Activated naive CD4-positive, alpha-beta T cell treated with anti-CD3 and anti-CD28 coated beads, Interleukin-2, amount 50 U/mL, for 72 hours (primary cell): ENCODE measurements at places on chromosomes 13 and 19.

- DNase-seq: no peak
Measured at GRCh38 chr19:43464134-43464775, 1.2 kb downstream of the LYPD3 start.

GRCh38 chr13:87975035-87975434 is 303.9 kb downstream of the SLITRK5 start:
- no peak for DNase-seq

- DNase-seq: no peak
Measured at GRCh38 chr13:62920159-62920558, 1504.5 kb upstream of the PCDH20 start.

- no peak for DNase-seq
Measured at GRCh38 chr19:4352701-4353121, 9.3 kb downstream of the MPND start.

GRCh38 chr13:39263033-39263432 is 224.8 kb downstream of the NHLRC3 start:
- no peak for DNase-seq

DNA sequence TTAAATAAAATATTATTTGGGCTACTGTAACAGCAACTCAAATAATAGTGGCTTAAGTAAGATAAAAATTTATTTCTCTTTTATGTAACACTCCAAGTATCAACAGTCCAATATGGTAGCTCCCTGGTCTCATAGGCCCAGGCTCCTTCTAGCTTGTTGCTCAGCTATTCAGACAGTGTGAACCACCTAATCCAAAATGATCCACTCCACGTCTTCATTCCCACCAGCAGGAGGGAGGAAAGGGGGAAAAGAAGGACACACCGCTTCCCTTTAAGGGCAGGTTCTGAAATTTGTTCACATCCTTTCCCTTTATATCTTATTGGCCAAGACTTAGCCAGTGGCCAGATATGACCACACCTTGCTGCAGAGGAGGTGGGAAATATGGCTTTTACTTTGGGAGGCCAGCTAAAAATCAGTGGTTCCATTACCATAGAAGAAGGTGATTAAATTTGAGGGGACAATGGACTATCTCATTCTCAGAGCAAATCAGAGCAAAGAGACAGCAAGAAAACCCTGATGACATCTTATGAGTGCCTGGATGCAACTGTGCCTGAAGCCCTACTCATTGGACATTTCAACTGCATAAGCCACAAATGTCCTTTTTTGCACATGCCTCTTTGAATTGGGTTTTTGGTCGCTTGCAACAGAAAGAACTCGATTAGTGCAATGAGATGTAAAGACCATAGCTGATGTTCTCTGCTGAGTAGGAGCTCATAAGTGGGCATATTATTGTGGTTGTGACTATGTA is 7.0 kb upstream of the EPOR start:
- DNase-seq: no peak

- peak; percentile 50 for DNase-seq
Measured at GRCh38 chr13:113129921-113130750, 7.5 kb downstream of the F10 start.

DNA sequence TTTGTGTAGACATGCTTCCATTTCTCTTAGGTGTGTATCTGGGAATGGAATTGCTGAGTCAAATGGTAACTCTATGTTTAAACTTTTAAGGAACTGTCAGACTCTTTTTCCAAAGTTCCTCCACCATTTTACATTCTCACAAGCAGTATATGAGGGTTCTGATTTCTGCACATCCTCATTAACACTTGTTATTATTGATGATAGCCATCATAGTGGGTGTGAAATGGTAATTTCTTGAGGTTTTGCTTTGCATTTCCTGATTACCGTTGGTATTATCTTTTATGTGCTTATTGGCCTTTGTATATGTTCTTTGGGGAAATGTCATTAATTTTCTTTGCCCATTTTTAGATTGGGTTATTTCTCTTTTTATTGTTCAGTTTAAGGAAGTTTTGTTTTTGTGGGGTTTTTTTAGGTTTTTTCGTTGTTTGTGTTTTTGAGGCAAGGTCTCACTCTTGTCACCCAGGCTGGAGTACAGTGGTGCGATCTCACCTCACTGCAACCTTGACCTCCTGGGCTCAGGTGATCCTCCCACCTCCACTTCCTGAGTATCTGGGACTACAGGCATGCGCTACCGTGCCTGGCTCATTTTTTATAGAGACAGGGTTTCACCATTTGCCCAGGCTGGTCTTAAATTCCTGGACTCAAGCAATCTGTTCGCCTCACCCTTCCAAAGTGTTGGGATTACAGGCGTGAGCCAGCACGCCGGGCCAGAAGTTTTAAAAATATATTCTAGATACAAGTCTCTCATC is 34.3 kb downstream of the NAA16 start:
- DNase-seq: no peak

- no peak for DNase-seq
Measured at GRCh38 chr13:46134961-46135522, 30.2 kb upstream of the CPB2 start.

DNA sequence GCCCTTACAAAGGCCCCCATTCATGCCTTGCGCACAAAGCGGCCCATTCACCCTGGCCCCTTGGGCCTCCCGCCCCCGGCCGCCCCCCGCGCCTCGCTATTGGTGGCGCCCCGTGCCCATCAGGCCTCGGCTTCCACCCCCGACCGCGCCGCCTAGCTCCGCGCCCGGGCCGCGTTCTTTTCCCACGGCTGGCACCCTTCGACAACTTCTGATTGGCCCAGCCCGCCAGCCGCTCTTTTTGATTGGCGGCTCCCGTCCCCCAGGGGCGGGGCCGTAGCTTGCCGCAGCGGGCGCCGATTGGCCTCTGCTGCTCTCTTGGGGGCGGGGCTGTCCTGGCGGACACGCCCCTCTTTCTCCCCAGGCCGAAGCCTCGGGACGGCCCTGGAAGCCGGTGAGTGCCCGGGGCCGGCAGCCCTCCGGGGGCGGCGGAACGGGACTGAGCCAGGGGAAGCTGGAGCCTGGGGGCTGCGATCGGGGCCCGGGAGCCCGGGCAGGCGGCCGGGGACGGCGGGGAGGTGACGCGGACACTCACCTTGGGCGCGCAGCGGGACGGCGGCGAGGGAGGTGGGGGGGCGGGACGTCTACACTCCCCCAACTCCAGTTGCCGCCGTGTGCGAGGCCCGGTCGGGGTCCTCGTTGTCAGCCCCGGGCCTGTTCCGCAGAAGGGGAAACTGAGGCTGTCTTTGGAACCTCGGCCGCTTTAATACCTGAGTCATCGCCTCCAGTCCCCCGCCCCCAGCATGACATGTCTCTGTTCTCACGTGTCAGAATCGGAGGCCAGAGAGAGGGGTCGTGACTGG is at the start of gene MYH14:
Gene MYH14 (plus strand): TSS at position 342 of the 800 bp plus-strand sequence. CDS start 6,744 bp downstream, outside the sequence.
- DNase-seq: peak; percentile 29

DNA sequence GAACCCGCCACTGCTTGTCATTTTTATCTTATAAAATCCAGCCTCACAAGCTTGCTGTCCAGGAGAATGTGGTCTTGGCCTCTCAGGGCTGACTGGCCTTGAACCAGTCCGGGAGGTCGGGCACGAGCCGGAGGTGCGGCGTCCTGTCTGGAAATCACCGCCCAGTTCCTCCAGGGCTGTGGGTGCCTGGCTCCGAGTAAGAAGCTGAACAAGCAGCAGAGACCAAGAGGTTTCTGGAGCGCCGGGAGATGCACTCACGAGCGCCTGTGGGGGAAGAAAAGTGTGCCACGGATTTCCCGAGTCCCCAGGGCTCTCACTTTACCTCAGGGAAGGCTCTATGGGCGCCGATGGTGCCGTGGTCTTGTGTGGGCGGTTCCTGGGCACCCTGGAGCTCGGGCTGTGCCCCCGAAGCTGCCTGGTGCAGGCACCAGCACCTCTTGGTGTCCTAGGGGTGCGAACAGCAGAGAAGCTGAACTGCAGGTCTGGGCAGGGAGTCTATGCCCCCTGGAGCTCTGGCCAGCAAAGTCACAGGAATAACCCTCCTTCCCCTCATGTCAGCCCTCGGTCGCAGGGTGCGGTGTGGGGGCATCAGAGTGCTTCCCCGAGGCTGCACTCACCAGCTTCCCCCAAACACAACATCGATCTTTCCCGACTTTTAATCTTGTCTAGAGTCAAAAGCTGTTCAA is 50.0 kb downstream of the GAS6 start:
- no peak for DNase-seq

DNA sequence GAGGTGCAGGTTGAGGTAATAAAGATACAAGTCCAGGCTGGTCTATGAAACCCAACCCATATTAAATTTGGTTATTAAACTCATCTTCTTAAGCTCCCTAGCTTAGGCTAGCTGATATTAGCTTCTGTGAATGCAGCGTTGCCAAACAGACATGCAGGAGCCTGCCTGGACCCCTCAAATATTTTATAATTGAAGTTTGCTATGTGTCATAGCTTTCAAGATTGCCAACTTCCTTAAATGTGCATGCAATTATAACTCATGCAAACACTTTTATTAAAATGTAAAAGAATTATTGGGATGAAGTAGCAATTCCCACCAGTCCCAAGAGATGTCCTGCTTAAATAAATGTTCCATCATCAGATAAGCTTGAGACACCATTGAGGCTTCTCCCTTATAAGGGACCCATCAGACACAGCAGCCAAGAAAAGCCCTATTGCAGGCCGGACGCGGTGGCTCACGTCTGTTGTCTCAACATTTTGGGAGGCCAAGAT is 51.3 kb downstream of the MBNL2 start:
- DNase-seq: no peak

GRCh38 chr13:52975969-52976368 is 52.6 kb upstream of the OLFM4 start:
- no peak for DNase-seq

DNA sequence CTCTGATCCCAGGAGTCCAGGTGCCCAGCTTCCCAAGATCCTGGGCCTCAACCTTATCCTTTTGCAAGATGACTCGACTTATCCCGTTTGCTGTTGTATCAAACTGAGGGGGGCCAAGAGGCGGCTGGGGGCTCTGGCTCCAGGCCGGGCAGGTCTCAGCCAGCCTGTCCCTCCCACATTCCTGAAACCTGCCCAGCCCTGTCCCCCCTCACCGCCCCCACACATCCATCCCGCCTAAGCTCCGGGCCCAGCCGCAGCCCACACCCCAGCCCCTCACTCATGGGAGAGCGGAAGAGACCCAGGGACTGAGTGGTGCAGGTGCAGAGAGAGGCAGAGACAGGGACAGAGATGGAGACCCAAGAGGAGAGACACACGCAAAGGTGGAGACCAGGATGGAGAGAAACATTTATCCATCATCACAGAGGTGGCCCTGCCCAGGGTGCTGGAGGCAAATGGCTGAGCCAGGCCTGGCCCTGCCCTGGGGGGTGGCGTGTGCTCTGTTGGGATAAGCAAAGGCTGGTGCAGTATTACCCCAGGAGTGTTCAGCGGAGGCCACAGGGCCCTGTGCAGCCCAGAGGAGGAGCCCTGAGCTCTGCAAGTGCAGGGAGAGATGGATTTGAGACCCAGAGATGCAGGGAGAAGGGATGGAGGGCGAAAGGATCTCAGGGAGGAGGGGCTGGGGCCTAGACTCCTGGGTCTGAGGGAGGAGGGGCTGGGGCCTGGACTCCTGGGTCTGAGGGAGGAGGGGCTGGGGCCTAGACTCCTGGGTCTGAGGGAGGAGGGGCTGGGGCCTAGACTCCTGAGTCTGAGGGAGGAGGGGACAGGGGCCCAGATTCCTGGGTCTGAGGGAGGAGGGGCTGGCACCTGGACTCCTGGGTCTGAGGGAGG is 1.6 kb downstream of the BCAM start:
- DNase-seq: no peak
